ENCODE measurements at places on chromosomes 11 and 22.
A peak's percentile ranks its signal among the peaks of the same experiment; 100 is the strongest.

GRCh38 chr11:6248248-6248647, 9.4 kb downstream of the CNGA4 start:
- peak; percentile 26 for DNase-seq

DNA sequence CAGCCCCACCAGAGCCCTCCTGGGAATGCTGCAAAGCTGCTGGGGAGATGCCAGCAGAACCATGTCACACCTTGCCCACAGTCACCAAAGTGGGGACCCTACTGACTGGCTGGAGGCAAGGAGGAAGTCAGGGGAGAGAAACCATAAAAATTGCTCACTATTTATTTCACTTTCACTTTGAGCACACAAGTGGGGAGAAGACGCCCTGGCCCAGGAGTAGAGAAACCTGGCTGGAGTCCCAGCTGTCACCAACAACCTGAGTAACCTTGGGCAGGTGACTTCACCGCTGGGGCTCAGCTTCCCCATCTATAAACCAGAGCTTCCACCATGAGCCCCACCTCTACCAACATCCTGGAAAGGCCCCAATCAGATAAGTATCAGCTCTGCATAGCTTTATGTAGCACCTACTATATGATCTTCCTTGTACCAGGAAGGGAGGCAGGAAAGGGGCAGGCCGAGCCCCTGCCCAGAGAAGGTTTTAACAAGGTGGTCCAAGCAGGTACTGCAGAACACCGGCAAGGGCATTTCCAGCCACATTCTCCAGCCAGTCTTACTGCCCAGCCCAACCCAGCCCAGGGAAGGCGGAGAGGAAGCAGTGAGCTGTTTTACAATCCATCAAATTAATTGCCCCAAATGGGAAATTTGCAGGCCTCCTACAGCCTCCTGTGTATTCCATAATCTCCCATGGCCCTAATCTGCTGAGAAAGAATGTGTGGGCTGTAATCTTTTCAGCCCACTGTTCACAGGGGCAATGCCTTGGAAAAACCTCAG, 27.6 kb downstream of the PLEKHA7 start:
- peak; percentile 37 for DNase-seq

DNA sequence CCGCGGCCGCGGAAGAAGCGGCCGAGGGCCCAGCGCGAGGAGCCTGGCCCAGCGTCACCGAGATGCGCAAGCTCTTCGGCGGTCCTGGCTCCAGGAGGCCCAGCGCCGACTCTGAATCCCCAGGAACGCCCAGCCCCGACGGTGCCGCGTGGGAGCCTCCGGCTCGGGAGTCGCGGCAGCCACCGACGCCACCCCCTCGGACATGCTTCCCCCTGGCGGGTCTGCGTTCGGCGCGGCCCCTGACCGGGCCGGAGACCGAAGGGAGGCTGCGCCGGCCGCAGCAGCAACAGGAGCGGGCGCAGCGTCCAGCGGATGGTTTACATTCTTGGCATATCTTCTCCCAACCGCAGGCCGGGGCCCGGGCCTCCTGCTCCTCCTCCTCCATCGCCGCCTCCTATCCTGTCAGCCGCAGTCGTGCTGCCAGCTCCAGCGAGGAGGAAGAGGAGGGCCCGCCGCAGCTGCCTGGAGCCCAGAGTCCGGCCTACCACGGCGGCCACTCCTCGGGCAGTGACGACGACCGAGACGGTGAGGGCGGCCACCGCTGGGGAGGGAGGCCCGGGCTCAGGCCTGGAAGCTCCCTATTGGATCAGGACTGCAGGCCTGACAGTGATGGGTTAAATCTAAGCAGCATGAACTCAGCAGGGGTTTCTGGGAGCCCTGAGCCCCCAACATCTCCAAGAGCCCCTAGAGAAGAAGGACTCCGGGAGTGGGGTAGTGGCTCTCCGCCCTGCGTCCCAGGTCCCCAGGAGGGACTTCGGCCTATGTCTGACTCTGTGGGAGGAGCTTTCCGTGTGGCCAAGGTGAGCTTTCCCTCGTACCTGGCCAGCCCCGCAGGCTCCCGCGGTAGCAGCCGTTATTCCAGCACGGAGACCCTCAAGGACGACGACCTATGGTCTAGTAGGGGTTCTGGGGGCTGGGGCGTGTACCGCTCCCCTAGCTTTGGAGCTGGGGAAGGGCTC, 1.2 kb downstream of the ARHGEF17 start:
- peak; percentile 96 for DNase-seq

DNA sequence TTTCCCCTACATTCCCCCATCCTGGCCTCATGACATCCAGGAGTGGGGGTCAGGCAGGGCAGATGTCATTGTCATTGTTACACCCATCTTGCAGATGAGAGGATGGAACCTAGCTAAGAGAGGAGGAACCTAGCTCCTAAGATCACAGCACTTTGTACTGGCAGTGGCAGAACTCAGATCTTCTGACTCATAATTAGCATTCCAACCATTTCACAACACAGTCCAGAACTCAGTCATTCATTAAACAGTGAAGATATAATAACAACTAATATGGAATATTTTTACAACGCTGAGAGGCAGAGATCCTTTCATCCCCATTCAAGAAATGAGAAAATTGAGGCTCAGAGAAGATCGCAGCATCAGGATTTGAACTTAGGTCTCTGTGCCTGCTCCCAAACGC, 127.8 kb downstream of the CHST1 start:
- DNase-seq = no peak

- no peak for DNase-seq
Measured at GRCh38 chr11:60954421-60954820, 2.4 kb upstream of the SLC15A3 start.

GRCh38 chr22:28925916-28926315, 42.5 kb downstream of the ZNRF3 start:
- DNase-seq = no peak

DNA sequence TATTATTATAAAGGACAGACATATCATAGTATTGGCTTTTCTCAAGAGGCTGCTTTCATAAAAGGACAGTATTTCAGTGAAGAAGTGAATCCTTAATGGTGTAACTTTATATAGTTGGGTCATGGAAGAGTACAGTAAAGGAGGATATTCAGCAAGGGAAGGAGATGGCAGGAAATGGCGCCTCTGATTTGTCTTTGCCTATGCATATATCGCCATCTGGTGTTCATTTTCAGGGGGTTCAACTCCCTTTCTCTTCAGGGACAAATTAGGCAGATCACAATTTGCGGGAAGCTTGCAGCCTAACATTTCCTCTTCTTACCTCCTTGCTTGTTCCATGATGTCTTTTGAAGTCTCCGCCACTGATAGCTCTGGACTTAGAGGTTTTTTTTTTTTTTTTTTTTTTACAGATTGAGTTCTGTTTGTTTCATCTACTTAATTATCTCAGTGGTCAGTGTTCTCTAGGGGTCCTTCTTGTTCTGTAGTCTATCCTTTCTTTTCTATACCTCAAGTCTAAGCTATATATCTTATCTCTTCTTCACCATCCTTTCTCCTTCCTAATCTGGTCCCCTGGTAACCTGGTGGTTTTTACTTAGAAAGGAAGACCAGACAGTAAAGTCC, 21.8 kb upstream of the RRM1 start:
- DNase-seq = peak; percentile 70

DNA sequence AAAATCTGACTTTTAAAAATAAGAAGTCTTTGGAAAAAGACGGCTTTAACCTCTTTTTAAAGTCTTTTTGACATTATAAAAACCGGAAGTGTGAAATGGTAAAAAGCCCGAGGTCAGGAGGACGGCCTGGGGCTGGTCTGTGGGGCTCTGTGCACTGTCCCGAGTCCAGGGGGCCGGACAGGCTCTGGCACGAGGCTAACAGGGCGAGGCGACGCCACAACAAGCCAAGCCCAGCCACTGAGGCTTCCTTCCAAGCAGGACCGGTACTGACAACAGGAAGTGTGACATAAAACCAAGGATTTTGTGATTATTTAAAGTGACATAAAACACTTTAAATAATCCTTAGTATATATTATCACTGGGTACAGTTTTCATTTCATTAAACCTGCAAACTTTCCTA, 39.2 kb downstream of the BRD1 start:
- no peak for DNase-seq

GRCh38 chr22:40654522-40655167, 18.1 kb upstream of the MRTFA start:
- DNase-seq = peak; percentile 56

GRCh38 chr22:22058633-22059290, 76.2 kb upstream of the TOP3B start:
- DNase-seq = no peak

DNA sequence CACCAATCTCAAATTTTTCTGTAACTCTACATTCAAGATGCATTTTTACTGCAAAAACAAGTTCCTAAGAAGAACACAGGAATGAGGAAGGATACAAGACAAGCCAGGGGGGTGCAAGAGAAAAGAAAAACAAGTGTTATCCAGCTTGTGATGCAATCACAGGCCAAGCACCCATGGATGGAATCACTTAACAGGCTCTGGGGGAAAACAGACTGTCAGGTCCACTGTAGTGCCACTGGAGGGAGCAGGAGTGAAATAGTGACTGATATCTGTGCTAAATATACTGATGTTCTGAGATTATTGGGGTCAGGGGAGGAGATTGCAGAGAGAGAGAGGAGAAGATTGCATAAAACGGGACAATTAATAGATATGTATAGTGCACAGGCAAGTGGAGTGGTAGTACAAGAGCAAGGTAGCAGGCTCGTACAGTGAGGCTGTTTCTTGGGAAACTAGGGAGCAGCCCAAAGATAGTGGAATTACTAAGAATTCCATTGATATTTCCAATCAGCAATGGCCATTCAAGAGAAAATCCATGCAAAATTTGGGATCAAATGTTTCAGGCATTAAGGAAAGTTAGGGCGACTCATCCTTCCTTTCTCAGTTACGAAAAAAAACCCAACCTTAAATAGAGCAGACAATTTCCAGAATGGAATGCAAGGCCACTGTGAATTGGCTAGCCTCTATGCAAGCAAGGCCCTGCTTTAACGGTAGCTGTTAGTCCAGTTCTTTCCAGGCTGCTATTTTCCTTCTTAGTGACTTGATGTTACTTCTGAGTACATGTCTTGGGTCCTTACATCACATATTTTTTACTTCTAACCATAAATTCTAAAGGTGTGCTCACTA, 52.2 kb upstream of the CEP126 start:
- peak; percentile 13 for DNase-seq

GRCh38 chr22:32579529-32580220, 105.1 kb downstream of the FBXO7 start:
- DNase-seq = no peak

DNA sequence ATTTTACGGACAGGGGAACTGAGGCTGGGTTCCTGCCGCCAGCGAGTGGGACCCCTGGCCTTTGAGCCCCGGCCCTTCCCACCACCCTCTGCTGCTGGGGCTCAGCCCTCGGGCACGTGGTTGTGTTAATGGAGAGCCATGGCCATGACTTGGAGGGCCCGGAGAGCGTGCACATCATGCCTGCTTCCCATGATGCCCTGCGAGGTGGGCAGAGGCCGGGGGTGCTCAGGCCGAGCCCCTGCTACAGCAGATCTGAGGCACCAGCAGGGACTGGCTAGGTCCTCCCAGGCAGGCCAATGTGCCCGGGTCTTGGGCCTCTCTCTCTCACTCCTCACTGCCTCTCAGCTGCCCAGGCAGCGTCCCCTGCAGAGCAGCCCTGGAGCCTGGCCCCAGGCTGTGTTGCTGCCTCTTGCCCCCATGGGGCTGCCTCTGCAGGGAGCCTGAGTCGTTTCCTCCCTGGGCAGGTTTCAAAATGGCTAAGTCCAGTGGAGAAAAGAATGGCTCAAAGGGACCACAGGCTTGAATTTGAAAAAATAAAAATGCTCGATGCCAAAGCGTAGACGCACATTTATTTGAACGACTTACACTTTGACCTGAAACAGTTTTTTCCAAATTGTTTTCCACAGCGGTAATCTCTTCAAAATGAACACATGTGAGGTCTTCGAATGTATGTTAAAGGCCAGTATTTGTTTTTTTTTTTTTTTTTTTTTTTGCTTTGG, 72.6 kb upstream of the CLDN5 start:
- peak; percentile 62 for DNase-seq

DNA sequence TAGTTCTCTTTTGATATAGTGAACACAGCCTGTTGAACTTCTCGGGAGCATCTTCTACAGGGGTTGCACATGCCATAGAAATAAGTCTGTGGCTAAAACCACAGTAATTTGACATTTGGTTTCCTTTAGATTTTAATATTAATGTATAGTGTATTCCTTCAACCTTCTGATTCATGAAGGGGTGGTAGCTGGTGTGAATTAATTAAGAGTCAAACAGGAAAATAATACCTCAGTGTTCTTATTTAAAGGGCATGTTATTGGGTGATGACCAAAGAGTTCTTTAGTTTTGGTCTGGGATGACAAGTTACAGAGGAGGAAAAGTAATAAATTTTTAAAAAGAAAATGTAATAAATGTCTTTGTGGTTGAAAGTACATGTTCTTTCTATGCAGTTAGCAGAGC, 86.8 kb downstream of the PDHX start:
- DNase-seq = no peak

DNA sequence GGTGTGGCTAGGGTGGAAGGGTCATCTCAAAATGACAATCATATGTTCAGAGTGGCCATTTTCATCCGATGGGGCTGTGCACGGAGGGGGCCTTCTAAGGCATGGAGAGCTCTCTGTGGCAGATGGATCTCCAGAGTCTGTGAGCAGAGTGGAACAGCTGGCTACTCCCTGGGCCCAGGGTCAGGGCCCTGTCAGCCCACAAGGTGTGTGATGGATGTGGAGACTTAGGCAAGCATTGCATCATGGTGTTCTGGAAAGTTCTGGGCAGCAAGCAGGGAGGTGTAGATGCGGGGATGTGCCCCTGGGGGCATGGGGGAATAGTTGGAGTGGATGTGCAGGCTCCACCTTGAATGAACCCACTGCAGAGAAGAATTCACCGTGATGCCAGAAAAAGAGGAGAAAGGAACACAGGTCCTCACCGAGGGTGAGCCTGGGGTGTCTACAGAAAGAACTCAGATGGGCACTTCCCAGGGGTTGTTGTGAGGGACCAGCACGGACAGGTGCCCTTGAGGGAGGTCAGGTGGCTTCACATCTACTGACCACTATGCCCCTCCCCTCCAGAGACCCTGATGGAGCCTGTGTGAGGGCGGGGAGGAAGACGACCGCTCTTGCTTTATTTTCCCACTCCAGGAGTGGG, 51.1 kb downstream of the CHRDL2 start:
- no peak for DNase-seq

DNA sequence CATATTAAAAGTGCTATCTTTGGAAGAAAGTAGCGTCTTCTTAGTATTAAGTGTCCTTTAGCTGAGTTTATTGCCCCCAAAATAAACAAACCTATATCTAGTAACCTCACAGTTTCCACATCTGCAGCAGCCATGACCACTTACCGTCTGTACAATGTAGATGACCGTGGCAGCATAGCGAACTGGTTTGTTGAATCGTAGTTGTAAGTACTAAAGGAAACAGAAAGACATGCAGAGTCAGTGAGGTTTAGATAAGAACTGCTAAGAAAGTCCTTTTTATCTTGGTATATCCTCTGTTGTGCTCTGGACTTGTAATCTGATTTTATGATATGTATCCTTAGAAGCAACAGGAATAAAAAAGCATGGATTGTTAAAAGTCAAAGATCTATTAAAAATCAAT, 9.4 kb downstream of the SLC5A12 start:
- no peak for DNase-seq

DNA sequence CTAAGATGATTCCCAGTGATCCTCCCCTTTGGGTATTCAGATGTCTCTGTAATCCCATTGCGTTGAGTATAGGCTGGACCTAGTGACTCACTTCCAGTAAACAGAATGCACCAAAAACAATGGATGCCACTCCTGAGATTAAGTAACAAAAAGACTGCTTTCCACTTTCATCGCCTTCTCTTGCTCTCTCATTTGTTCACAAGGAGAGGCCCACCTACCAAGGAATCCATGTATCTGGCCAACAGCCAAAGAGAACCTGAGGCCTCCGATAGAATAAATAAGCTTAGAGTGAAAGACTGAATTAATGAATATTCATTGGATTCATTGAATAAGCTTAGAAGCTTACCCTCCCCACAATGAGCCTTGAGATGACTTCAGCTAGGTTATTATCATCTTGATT, 454.6 kb downstream of the KCNA4 start:
- no peak for DNase-seq

- no peak for DNase-seq
Measured at GRCh38 chr11:118804094-118804493, 13.1 kb upstream of the DDX6 start.

Measured in ELF-1 (cell line).